ENCODE measurements at places on chromosomes 16 and 17.

- DNase-seq = no peak
Measured at GRCh38 chr16:57093666-57094564, 1.5 kb downstream of the CPNE2 start.

- DNase-seq = no peak
Measured at GRCh38 chr16:57203451-57203850, 17.3 kb downstream of the RSPRY1 start.

- no peak for DNase-seq
Measured at GRCh38 chr16:56975714-56976113, 13.6 kb upstream of the NLRC5 start.

DNA sequence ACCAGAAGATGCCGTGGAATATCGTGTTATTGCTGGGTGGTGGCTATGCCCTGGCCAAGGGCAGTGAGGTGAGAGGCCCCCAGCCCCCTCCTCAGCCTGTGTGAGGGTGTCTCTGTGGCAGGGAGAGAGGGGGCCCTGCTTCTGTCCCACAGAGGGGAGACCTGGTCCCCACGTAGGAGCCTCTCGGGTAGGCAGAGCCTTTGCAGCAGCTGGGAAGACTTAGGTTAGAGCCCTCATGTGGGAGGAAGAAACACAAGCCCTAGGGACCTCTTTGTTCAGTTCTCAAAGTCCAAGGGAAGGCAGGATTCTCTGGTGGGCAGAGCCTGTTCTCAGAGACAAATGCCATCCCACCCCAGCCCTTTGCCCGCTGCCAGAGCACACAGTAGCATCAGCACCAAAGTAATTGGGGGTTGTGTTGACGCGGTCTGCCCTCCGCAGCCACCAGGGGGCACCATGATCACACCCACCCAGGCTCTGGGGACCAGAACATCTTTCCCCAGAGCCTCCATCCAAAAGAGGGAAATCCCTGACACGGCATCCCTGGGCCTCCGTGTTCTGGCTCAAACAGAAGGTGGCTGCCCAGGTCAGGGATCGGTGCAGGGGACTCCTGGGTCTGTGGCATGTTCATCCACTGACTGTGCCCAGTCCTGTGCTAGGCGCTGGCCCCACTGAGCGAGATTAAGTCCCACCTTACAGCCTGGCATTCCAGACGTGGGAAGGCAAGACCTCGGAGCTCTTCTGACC is 11.5 kb upstream of the FOXN1 start:
- peak; percentile 93 for DNase-seq

DNA sequence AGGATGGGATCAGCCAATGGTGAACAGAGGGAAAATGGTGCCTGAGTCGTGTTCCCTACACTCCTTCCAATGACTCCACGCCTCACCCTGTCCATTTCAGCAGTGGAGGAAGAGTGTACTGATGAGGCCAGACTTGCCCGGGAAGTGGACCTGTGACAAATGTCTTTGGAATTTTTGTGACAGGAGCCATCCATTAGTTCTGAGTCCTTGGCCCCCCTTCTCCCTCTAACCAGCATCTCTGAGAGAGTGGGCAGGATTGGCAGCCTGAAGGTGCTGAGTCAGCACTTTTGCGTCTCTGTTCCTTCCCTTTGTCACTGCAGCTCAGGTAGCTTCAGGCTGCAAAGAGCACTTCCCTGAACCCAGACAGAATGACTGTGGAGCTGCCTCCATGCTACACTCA is 30.8 kb downstream of the BEAN1 start:
- DNase-seq = no peak

GRCh38 chr17:62825182-62825581 is 17.1 kb upstream of the MARCHF10 start:
- no peak for DNase-seq

GRCh38 chr17:44518032-44518431 is 14.8 kb upstream of the GPATCH8 start:
- DNase-seq = no peak

GRCh38 chr16:49282690-49283375 is 1.2 kb upstream of the CBLN1 start:
- peak; percentile 70 for DNase-seq

GRCh38 chr16:56334761-56335160 is 90.6 kb downstream of the AMFR start:
- no peak for DNase-seq

- no peak for DNase-seq
Measured at GRCh38 chr16:49466881-49467280, 93.3 kb downstream of the C16orf78 start.

DNA sequence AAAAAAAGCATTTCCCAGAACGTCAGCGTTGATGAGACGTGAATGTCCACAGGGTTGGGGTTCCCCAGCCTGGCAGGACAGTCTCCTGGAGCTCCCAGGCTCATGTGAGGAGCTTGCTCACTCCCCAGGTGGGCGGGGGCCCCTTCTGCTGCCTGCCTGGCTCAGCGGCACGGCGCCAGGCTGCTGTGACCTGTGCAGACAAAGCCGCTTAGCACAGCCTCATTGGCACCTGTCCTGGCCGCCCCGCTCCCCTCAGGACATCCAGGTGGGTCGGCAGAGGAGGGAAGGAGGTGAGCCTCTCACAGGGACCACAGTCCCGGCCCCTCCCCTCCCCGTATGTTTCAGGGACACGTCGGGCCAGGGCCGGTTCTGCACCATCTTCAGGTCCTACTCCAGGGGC is 12.9 kb upstream of the WFIKKN1 start:
- DNase-seq = no peak

DNA sequence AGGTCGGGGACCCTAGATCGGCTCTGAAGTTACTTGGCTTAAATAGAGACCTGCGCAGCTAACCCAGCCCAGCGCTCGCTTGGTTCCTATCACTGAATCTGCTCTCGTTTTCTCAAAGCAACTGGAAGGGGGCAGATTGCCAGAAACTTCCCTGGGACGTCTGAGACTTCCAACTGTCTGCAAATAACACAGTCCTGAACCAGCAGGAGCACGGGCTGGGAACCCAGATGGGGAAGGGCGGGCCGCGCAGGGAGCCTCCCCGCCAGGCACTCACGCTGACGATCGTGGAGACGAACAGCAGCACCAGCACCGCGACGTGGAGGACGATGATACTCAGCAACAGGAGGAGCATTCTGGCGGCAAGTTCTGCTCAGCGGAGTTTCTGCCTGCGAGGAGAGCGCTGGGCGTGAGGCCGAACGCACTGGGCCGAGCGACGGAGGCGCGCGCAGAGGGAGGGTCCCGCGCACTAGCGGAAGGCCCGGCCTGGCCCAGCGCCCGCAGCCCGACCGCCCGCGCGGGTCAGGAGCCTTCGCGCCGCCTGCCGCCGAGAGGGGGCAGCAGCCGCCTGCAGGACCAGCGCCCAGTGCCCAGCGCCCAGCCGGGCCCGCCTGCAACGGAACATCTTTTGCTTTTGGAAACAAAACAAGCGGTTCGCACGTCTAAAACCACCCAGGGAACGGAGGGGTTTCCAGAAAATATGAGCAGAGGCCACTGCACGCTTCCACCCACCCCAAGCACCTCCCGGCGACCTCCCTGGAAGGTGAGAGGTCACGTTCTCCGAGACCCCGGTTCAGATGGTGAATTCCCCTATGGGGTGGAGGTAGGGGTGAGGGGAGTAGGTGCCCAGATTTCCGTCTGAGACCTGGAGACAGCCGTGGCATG is 4.5 kb downstream of the PMP22 start:
- no peak for DNase-seq
